ENCODE measurements at places on chromosomes 7 and 10.

DNA sequence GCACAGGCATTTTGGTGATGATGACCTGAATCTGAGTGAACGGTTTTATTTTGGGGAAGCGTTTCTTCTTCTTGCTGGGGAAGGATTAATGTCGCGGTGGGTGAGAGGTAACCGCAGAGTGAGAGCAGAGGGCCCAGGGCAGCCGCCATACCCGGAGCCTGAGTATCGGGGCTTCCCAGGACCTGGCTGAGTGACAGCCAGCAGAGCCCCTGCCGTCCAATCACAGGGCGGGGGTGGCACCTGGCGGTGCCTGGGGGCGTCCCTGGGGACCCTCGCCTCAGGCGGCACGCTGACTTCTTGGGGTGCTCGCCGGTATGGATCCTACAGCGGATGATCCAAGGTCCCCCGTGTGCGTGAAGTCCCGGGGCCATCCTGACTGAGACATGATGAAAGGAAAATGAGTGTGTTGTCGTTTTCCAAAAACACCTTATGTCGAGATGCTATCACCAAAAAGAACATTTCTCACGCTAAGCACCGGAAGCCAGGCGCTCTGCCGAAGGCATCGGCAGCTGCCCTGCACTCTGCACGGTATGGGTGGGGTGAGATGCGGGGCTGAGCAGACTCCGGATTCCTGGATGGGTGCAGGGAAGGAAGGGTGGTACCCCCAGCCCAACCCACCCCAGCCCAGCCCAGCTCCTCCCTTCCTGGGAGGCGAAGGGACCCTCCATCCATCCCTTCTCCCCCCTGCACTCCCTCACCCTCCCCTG is 227.9 kb upstream of the SHH start:
- no peak for DNase-seq

- no peak for DNase-seq
These were observed 48.3 kb upstream of the RNF32 start for GRCh38 chr7:156592155-156592884.

DNA sequence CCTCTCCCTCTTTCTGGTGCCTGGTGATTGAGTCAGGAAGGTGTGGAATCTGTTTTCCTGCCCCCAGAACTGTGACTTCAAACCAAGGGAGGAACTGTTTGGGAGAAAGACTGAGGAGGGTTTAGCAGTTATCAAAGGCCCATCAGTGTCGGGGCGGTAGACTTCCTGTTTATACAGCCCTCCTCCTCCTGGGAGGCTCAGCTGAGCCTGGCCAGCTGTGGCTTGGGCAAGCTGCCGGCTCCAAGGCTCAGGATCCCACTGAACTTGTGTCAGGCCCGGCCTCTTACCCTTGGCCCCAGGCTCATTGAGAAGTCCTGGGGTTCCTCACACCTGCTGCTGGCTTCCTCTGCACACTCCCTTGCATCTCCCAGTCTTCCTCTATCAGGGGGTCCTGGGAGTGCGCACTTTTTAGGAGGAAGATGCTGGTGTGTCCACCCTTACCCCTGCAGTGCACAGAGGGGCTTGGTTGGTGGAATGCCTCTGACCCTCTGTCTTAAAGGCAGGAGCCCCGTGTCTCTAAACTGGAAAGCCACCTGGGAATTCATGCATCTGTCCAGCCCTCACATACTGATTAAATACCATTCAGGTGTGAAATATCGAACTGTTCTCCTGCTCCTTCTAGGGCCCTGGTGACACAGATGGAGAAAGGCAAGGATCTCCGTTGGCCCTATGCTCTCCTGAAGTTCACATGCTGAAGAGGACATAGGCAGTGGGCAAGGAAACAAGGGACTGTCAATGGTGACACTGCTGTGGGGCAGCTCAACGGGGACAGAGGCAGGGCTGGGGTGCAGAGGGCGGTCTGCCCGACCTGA is 32.4 kb downstream of the CXCL12 start:
- peak; percentile 29 for DNase-seq

DNA sequence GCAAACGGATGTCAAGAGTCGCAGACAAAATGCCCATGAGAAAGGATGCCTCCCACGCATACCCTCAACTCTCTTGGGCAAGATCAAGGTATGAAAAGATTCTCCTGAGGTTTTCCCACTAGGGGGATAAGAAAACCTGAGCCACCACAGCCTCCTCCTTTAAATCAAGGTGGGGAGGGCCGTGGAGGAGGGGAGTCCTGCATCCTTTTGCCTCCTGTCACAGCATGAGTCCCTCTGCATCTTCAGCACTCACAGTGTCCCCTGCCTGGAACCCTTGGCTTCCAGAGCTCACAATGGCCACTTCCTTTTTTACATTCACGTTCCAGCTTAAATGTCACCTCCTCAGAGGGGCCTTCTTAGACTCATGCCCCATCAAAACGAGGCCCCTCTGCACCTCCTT is 207.6 kb downstream of the GLI3 start:
- DNase-seq, result no peak

- DNase-seq, result no peak
These were observed 253.1 kb downstream of the PRKG1 start for GRCh38 chr10:51327432-51327831.

GRCh38 chr7:110856704-110857103 is 234.2 kb upstream of the LRRN3 start:
- DNase-seq, result no peak

DNA sequence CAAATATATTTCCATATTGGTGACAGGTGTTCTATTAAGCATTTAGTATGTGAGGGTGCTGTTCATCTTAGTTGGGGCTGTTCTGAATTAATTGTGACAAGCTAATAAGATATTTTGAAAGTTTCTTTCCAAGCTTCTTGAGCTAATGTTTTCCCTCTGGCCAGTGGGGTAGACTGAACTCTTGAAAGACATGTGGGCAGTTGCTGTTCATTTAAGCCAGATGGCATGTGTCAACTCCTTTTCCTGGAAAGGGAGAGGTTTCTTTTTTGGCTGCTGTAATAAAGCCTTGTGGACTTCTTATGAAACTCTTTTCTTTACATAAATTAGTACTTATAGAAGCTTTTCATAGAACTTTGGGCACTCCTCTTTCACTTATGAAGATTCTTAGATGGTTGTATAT is 21.7 kb downstream of the RAB18 start:
- no peak for DNase-seq

Data from forelimb muscle (tissue), 1 donor.